ENCODE measurements at places on chromosomes 7 and 10. TPM values are rescaled to one million over a fixed set of nuclear protein-coding genes. Genes with fewer than 3 reads are reported as not detected.

Gene MIOS
- total RNA-seq: 136 TPM

Gene CTTNBP2
- 0.34 TPM for total RNA-seq

Gene KCNIP2
- 1.2 TPM for total RNA-seq

Gene PNPLA8
- 30.3 TPM for total RNA-seq

Gene CFTR
- total RNA-seq: not detected

Gene TSPAN13
- total RNA-seq: 8.9 TPM

Gene MALSU1
- 89.2 TPM for total RNA-seq

Gene TRIM56
- 15.7 TPM for total RNA-seq

Gene AEBP1
- total RNA-seq: 6.9 TPM

Gene TMEM213
- total RNA-seq: not detected

Gene FGFBP3
- total RNA-seq: 0.44 TPM

Gene MRLN
- 119 TPM for total RNA-seq

Gene NRCAM
- 0.25 TPM for total RNA-seq

Gene ATRNL1
- total RNA-seq: 7.1 TPM

Gene ANKRD61
- total RNA-seq: 0.20 TPM

Gene TRIM73
- 0.92 TPM for total RNA-seq

Gene NOBOX
- total RNA-seq: not detected

Gene CACNB2
- total RNA-seq: 0.43 TPM

Gene FGL2
- total RNA-seq: 4.0 TPM

Gene CARD11
- total RNA-seq: 0.39 TPM

Gene FFAR4
- total RNA-seq: not detected

Gene FMC1
- 31.0 TPM for total RNA-seq

Gene MCM7
- total RNA-seq: 31.6 TPM

Gene CHCHD2
- 480 TPM for total RNA-seq

Gene CXCL12
- 84.4 TPM for total RNA-seq

Gene RBM20
- total RNA-seq: 28.8 TPM

Gene SH2B2
- total RNA-seq: 36.3 TPM

Gene CLDN12
- 18.0 TPM for total RNA-seq

Gene INA
- not detected for total RNA-seq

Gene FAM24B
- not detected for total RNA-seq

Gene LAMB4
- total RNA-seq: not detected

Gene CLCN1
- 2.9 TPM for total RNA-seq

Gene ITIH5
- 2.9 TPM for total RNA-seq

Gene C7orf57
- not detected for total RNA-seq

Gene OR2A1
- total RNA-seq: not detected

Gene PKD2L1
- not detected for total RNA-seq

Gene UFSP1
- 6.7 TPM for total RNA-seq

Gene SND1
- 46.2 TPM for total RNA-seq

Gene IRF5
- total RNA-seq: 1.4 TPM

Gene HMX3
- total RNA-seq: not detected

Gene LIPJ
- 0.23 TPM for total RNA-seq

Gene MYH16
- not detected for total RNA-seq

Gene DOCK1
- total RNA-seq: 6.9 TPM

Gene JAKMIP3
- 0.52 TPM for total RNA-seq
